ENCODE measurements at places on chromosomes 2 and 18.

DNA sequence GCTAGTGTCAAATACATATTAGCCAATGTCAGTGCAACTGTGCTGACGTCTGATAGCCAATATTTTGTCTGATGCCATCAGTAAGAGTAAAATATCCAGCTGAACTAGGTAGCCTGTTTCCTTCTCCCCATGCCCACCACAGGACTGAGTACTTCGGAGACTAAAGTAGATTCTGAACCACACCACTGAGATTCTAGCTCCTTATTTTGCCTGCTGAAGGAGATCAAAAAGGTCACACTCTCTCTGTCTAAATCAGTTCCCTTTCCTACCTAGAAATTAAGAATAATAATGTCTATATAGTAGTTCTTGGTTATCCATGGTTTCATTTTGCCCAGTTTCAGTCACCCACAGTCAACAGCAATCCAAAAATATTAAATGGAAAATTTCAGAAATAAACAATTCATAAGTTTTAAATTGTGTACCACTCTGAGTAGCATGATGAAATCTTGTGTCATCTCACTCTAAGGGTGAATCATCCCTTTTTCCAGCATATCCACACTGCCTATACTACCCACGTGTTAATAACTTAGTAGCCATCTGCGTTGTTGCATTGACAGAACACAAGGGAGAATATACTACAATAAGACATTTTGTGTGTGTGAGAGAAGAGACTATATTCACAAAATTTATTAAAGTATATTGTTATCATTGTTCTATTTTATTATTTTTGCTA, 1043.3 kb upstream of the PIK3C3 start:
- no peak for DNase-seq

DNA sequence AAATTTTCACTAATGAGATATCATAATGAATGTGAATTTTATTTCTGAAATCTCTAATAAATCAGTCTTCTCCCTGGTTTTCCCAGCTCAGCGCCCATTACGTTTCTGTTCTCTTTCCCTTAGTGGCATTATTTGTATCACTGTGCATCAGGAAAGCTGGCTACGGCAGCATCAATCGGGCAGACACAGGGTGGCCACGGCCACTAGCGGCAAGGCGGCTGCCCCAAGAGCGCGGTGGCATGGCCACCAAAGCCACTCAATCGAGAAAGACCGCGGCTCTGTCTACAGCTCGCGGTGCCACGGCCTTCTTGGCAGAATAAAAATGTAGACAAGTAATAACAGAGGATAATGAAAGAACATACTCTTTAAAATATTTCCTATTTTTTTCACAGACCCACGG, 168.0 kb downstream of the RPIA start:
- DNase-seq = no peak

DNA sequence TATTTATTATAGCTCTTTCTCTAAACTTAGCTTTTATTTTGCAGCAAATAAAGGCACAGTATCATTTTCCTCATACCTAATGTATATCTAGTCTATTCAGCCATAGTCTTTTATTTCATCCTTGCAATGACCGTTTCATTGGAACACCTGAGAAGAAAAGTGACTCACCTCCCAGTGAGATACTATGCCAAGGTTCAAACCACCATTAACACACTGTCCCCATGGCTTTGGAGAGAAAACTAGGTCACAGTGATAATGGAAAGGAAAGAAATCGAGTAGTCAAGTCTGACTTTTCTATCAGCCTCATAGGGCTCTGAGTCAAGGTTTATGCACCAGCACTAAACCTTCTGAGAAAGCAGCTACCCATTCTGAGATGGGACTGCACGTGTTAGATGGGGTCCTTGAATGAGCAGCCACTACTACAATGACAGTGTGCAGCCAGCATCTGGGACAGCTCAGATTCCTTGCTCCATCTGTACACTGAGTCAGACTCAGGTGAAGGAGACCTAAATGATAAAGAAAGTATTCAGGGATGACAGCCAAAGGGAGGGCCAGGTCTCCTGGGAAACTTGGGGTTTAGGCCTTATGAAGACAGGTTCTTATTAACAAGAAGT, 971.1 kb upstream of the ACVR2A start:
- DNase-seq = no peak

GRCh38 chr2:96254571-96254970, 11.2 kb downstream of the TMEM127 start:
- DNase-seq = no peak

DNA sequence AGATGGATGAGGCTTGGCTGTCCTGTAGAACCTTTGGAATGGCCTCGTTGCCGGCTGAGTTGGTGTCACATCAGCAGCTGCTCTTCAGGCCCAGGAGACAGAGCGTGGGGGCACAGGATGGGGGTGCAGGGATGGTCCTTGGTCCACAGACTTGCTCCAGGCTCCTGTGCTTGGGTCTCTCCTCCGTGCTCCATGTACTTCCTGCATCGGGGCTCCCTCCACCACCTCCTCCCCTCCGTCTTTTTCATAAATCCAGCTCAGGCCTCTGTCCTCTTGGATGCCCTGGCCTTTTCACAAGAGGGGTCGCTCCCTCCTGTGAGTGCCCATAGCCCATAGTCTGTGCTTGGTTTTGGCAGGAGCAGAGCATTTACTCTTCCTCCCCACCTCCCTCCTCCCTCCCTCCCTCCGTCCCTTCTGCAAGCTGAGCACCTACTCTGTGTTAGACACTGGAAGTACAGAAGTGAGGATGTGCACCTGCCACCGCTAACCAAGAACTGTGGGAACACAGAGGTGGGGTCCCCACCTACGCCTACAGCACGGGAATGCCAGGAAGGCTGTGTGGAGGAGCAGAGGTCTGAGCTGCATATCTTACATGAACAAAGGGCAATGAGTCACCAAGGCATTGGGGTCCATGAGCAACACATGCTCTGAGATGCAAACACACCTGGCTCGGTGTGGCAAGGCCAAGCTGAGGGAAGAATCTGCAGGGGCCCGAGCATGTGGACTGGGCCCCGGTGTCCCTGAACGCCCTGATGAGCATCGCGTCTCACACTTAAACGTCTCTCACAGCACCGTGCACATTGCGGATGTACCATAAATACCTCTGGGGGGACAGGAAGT, 458.7 kb upstream of the HS6ST1 start:
- no peak for DNase-seq

DNA sequence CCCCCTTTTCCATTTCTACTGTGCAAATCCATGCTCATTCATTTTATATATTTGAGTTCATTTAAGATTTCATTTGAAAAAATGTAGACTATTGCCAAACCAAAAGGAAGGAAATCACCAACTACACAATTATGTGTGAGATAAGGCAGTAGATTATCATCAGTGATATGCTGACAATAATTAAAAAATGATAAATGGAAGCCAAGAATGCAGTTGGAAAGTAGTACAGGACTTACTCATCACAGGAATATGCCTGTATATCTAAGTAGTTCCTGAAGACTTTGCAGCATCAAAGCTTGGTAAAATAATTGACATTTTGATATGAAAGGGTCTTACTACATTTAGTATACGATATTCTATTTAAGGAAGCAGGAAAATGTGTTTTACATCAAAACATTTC, 166.1 kb upstream of the OTX1 start:
- no peak for DNase-seq
